Caki2 (cell line): ENCODE measurements at places on chromosomes 3 and 15.

DNA sequence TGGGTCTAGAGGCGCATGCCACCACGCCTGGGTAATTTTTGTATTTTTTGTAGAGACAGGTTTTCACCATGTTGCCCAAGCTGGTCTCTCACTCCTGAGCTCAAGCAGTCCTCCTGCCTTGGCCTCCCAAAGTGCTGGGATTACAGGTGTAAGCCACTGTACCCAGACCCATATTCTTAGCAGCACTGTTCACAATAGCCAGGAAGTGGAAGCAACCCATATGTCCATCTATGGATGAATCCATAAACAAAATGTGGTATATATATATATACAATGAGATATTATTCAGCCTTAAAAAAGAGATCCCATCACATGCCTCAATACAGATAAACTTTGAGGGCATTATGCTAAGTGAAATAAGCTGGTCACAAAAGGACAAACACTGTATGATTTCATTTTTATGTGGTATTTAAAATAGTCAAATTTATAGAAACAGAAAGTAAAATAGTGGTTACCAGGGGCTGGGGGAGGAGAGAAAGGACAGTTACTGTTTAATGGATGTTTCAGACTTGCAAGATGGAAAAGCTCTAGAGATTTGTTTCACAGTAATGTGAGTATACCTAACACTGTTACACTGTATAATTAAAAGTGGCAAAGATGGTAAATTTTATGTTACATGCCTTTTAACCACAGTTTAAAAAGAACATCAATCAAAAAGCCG is 35.7 kb upstream of the GRAMD1C start:
- no peak for DNase-seq

DNA sequence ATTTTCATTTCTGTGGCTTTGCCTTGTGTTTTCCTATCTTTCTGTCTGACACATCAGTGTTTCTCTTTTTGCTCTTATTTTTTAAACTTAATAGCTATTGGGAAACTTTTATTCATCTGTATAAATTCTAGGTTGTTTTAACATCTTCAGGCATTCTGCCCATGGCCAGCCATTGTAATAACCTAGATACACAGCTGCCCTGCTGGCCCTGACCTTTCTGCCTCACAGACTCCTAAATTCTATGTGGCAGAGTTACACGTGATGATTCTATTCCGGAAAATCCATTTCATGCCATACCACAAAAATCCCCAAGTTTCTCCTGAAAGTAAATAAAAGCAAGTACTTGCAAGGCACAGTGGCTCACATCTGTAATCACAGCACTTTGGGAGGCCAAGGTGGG is 150.1 kb downstream of the UACA start:
- DNase-seq: no peak

DNA sequence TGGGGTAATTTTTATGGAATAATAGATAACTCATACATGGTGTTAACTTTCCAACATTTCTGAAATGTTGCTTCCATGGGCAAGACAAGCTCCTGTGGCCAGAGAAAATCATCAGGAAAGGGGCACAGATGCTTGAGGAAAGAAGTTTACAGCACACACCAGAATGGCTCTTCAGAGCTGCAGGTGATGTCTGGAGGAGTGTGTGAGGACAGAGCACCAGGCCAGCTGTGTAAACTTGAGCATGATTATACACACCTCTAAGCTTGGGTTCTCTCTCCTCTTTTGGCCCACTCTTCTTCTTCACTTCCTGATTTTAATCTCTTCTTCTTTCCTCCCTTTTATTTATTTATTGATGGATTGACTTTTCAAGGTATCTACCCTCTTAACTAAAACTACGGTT is 676.0 kb downstream of the GRM7 start:
- no peak for DNase-seq

GRCh38 chr3:114586119-114586518 is 292.3 kb downstream of the TIGIT start:
- no peak for DNase-seq

GRCh38 chr3:134453631-134454030 is 32.2 kb downstream of the ANAPC13 start:
- no peak for DNase-seq

- no peak for DNase-seq
These were observed 45.7 kb downstream of the EIF2AK4 start for GRCh38 chr15:39979606-39980005.
